ENCODE measurements at places on chromosomes 12 and 14.

- DNase-seq = no peak
Observed at GRCh38 chr12:107397890-107398500, 287.6 kb upstream of the PWP1 start.

DNA sequence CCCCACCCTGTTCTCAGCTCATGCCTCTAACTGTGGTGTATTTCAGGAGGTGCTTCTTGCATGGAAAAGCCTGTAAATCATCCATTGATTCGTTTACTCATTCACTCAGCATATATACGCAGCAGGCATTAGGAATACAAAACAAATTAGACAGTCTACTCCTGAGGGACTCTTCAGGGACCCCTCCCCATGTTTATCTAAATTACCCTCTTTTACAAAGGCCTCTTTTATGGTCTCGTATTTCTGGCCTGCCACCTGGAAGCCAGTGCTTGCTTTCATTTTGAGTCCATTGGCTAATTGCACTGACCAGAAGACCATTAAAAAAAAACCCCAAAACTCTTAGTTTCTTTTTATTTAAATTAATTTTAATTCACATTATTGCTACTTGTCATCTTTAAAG lies 134.4 kb downstream of the DACT1 start:
- DNase-seq = no peak

DNA sequence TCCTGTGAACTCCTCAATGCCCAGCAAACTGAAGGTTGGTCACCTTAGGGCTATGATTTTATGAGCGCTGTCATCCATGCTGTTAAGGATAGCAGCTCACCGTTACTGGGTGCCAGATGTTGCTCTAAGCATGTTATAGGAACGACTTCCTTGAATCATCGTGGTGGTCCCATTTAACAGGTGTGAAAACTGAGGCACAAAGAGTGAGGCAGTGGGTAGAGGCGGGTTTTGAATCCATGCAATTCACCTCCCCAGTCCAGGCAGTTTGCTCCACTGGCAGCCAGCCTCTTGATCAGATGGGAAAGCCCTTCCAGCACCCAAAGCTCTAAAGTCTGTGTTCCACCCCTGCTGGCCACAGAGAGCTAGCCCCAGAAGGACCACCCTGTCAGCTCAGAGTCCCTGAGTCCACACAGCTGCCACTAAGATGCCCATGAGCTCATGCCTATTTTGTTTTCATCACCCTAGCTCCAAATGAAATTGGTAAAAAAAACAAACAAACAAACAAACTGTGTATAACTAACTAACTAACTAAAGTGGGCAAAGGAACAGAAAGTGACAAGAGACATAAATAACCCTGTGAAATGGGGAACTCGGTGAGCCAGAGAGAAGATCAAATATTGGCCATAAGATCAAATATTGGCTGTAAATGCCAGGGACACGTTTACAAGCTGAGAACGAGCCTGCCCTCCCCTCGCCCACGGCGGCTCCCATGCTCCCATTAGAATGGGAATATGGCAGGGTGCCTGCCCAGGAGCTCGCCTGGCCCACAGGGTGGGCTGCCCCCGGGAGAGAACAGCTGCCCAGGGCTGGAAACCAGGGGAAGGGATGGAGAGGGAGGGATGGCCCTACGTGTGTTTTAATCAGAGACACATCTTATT lies 72.3 kb upstream of the RFLNA start:
- DNase-seq = no peak

- no peak for DNase-seq
Observed at GRCh38 chr14:56989359-56989758, 179.1 kb upstream of the OTX2 start.

- no peak for DNase-seq
Observed at GRCh38 chr14:94690486-94690885, 78.3 kb downstream of the SERPINA3 start.

DNA sequence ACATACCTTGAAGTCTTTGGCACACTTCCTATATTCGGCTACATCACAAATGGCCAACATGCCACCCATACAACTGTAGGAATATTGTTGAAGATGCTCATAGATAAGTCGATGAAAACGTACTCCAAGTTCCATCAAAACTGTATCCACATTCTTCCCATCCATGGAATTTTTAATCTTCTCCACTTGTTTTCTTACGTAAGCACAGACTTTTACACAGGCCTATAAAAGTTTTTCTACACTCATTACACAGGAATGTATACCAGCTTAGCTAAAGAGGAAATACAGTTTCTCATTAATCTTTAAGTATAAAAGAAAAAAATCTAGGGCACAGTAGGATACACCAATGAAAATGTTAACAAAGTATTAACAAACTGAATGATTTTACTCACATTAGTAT lies 59.1 kb downstream of the EXOC5 start:
- DNase-seq = no peak

GRCh38 chr12:96425321-96425720 lies 25.1 kb upstream of the CDK17 start:
- DNase-seq = no peak

GRCh38 chr14:37090026-37090425 lies 82.4 kb downstream of the SLC25A21 start:
- DNase-seq = no peak

DNA sequence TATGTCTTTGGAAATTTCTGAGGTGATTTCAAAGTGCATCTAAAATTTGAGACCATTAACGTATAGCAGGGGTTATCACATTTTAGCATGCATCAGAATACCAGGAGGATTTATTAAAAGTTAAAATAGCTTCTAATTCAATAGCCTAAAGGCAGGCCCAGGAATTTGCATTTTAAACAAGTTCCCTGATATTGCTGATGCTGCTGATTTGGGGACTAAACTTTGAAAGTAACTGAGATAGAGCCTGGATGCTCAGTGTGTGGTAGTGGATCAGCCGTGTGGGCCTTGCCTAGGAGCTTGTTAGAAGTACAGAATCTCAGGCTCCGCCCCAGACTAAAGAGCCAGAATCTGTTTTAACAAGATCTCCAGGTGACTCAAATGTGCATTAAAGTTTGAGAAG lies 375.0 kb upstream of the FBXO33 start:
- no peak for DNase-seq

DNA sequence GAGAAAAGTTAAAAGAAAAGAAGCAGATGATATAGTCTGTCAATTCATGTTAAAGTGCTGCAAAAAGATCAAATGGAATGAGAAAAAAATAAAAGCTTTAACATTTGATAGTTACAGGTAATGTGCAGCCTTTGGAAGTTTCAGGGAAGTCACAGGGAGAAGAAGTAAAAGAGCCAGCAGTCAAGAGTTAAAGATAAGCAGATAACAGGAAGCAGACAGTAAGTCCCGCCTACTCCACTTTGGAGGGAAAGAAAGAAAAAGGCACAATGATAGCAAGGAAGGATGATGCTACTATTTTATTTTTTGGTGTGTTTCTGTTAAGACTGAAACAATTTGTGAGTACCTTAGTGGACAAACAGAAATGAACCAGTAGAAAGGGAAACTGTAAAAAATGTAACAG lies 111.1 kb upstream of the KRR1 start:
- DNase-seq = no peak

DNA sequence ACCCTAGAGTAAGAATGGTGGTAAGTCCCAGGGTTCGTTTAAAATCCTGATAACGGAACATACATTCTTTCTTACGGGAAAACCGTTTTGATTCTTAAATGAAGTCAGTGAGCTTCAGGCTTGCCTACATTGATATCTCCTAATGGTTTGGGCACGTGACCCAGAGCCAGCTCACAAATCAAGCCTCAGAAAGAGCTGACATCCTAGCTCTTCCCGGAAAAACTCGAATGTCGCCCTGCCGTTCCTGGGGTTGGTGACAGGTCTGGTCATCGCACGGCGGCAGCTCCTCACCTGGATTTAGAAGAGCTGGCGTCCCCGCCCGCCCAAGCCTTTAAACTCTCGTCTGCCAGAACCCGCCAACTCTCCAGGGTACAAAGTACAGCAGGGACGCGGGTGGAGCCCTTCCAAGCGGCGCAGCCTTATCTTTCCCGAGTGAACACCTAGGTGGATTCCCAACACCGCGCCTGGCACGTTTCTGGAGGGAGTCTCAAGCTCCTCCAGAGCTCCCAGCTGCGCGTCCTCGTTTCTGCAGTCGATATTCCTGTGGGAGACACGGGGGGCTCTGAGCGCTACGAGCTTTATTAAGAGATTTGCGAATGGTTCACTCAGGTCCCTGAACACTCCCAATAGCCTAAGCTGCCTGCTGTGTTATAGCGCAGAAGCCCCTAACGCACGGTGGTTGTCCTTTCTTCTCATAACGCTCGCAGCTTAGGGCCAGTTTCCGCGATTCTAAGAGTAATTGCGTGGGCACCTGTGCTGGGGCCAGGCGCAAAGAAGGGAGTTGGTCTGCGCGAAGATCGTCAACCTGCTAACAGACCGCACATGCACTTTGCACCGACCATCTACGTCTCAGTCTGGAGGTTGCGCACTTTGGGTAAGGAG lies at the start of gene SSTR1:
SSTR1 (plus strand) TSS at position 169 of the 882 bp plus-strand sequence. CDS start 1,486 bp downstream, outside the sequence.
- no peak for DNase-seq

DNA sequence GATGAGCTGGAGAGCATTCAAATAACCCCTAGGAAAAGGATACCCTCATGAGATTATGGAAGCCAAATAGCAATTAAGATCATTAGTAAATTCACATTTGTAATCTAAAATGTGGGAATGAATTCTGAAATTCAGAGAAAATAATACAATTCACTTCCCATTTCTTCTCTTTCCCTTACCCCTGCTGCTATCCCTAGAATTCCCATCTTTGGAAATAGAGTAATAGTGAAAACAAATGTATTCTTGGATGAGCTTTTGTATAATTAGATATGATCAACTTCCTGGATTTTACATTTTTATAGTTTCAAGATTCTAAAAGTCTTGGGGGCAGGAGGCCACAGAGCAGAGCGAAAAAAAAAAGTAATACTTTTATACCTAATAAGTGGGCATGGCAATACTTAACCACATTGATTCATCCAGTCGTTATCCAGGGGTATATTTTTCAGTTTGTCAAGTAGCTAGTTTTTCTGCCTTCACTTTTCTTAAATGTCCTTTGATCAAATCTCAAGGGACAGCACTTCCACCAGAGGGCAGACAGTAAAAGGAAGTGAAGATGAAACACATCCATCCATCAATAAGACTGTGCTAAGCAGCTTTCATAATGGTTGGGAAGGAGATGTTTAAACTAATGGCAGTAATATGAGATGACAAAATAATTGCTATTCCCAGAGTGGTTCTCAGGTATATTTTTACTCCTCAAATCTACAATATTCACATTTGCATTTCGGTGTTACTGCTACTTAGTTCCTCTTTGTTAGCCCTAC lies 401.3 kb downstream of the DIO2 start:
- DNase-seq = no peak

DNA sequence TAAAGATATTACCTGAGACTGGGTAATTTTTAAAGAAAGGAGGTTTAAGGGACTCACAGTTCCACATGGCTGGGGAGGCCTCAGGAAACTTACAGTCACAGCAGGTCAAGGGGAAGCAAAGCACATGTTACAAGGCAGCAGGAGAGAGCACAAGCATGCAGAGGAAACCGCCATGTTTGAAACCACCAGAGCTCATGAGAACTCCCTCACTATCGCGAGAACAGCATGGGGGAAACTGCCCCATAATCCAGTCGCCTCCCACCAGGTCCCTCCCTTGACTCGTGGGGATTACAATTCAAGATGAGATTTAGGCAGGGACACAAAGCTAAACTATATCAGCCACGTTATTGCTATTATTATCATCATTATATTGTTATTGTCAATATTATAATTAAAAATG lies 138.7 kb downstream of the RIMBP2 start:
- no peak for DNase-seq

- DNase-seq = no peak
Observed at GRCh38 chr12:100371146-100371545, 14.3 kb downstream of the SLC17A8 start.

- no peak for DNase-seq
Observed at GRCh38 chr12:60266381-60266852, 670.6 kb downstream of the SLC16A7 start.
